ENCODE measurements at places on chromosomes 6 and 20.
A peak's percentile ranks its signal among the peaks of the same experiment; 100 is the strongest.

- peak; percentile 57 for DNase-seq
Measured at GRCh38 chr6:75230484-75231325, 12.9 kb downstream of the COX7A2 start.

GRCh38 chr20:60090631-60091030, 132.4 kb downstream of the CDH26 start:
- DNase-seq, result no peak

DNA sequence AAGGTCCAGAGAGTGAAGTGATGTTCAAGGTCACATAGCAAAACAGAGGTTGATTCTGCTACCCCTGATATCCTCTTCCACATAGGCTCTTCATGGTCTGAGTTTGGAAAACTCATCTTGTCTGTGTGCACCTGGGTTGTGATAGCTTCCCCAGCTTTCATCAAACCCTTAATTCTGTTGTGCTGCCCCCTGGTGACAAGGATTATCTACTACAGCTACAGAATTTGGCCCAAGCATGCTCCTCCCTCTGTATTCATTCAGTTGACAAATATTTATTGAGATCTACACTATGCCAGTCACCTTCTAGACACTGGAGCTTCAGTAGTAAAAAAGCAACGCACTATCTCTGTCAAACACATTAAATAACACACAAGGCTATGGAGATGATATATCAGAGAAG, 50.4 kb downstream of the SMPDL3A start:
- DNase-seq, result peak; percentile 69

- DNase-seq, result peak; percentile 78
Measured at GRCh38 chr6:13873288-13874190, 51.2 kb upstream of the RNF182 start.

DNA sequence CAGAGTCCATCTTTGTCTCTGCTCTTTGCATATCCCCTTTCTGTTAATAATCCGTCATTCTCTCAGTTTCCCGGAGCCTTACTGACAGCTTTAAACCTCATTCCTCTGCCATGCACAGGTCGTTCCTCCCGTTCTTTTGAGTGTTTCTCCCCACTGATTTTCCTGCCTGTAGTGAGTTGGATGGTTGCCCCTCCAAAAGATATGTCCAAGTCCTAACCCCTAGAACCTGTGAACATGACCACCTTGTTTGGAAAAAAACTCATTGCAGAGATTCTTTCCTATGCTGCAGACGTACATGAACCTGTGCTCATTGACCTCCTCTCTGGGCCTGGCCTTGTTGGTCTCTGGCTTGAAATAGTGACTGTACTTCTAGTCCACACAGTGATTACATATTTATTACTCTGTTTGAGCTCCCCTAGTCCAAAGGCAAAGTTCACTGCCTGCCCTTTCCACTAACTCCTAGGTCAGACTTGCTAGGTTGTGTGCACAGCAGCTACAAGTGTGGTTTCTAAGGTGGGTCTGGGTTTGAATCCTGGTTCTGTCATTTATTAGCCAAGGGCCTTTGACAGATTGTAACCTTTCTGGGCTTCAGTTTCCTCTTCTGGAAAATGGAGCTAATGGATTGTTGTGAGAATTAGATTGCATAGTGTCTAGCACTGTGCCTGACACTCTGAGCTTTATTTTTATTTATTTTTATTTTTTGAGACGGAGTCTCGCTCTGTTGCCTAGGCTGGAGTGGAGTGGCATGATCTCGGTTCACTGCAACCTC, 29.3 kb downstream of the PPARD start:
- no peak for DNase-seq

DNA sequence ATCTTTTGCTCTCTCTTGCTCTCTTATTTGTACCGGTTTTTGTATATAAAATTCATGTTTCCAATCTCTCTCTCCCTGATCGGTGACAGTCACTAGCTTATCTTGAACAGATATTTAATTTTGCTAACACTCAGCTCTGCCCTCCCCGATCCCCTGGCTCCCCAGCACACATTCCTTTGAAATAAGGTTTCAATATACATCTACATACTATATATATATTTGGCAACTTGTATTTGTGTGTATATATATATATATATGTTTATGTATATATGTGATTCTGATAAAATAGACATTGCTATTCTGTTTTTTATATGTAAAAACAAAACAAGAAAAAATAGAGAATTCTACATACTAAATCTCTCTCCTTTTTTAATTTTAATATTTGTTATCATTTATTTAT, 15.9 kb downstream of the VEGFA start:
- DNase-seq, result no peak

- DNase-seq, result no peak
Measured at GRCh38 chr20:39829256-39829655, 859.8 kb downstream of the MAFB start.

DNA sequence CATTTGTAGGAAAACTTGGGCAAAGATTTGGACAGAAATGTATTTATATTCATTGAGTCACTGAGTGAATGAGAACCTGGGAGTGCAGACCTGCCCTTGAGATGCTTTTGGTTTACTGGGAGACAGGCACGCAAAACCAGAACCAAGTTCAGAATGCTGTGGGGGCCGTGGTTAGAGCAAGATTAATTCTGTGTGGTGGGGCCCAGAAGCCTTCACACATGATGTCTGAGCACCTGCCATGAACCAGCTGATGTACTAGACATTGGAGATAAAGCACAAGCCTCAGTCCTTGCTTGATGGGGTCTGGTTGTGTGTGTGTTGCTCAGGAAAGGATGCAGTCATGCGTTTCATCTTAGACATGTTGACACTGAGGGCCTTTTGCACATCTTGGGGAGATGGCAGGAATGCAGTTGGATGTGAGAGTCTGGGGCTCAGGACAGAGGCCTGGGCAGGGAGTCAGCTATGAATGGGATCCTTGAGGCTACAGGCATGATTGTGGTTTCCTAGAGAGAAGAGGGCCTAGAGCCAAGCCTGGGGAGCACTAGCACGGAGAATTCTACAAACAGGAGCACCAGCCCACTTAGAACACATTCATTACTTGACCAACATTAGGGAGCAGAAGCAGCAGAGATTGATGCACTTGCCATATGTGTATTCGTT, 114.3 kb upstream of the TMEM181 start:
- no peak for DNase-seq

DNA sequence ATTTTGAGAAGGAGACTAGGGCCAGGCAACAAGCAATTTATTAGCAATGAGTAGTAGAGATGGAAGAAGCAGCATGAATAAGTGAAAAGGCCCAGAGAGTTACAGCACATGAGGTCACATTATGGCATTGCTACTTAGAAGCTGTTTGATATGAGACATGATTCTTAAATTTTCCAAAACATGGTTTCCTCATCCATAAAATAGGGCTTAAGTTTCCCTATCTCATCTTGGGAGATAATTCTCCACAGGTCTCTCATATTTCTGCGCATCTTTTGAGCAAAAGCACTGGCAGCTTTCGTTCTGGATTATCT, 656.1 kb downstream of the EPHA7 start:
- DNase-seq, result no peak

DNA sequence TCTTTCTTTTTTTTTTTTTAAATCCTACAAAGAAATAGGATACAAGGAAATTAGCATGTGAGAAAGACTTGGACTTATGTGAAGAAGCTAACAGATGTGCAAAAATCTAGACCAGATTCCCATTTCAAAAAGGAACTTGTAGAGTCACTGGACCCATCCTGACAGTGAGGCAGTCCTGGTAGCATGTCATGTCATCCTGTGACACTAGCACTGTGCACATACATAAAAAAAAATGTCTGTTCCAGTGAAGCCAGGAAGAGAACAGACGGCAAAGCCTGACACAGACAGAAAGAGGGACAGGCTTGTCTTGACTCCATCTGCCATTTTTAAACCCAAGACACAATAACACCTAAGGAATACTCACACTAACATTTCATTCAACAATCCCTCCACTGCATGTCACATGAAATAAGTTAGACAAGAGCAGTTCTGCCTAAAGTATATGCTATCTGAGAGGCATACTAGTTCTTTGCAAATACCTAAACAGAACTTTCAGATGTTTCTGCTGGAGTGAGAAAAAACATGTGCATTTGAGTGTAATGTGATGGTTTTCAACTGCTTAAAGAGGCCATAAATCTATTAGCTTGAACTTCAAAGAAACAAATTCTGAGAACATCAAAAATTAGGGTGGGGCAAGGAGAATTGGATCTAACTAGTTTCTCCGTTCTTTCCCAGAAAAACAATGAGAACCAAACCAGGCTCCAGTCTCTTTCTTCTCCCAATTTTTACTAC, 159.6 kb downstream of the BACH2 start:
- no peak for DNase-seq

- no peak for DNase-seq
Measured at GRCh38 chr20:10715035-10715434, 41.2 kb upstream of the JAG1 start.

- DNase-seq, result no peak
Measured at GRCh38 chr20:56323656-56324055, 35.1 kb upstream of the FAM210B start.

DNA sequence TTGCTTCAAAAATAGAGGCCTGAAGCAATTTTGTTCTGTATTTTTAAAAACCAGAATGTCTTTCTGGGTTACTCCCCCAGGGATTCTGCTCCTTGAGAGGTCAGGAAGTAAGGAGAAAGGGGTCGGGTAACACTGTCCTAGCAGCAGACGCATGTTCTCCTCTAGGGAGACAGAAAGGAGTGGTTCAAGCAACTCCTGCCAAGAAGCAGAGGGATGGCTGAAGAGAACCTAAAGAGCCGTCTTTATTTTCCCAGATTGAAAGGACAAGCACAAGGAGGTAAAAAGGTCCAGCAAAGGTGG, 58.0 kb upstream of the SLC4A11 start:
- no peak for DNase-seq

DNA sequence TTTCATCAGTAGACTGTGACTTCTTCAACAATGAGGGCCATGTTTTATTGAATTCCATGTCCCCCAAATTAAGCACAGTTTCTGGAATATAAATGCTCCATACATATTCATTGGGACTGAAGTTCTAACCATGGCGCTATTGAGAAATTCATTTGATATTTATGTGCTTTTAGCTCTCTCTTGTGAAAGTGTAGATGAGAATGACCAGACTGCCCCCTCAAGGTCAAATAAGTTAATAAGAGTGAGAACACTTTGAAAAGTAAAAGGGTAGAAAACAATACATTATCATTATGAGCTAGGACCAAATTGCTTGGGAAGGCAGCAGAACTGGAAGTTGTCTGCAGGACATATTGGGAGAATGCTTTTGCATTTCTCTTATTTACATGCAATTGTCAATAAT, 597.9 kb downstream of the EPM2A start:
- no peak for DNase-seq
